T-helper 22 cell (primary cell): ENCODE measurements at places on chromosomes 5 and 9.

- DNase-seq, result no peak
Measured at GRCh38 chr5:57172466-57173318, 1.2 kb upstream of the GPBP1 start.

DNA sequence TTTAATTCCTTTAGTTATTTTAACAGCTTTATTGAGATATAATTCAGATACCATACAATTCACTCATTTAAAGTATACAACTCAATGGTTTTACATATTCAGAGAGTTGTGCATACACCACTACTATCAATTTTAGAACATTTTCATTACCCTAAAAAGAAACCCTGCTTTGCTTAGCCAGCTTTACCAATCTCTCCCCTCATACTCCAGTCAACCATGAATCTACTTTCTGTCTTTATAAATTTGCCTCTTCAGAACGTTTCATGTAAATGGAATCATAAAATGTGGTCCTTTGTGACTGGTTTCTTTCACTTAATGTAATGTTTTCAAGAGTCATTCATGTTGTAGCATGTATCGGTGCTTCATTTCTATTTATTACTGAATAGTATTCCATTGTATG lies 24.9 kb downstream of the NIM1K start:
- DNase-seq, result no peak

GRCh38 chr5:33761139-33761538 lies 130.7 kb downstream of the ADAMTS12 start:
- no peak for DNase-seq

DNA sequence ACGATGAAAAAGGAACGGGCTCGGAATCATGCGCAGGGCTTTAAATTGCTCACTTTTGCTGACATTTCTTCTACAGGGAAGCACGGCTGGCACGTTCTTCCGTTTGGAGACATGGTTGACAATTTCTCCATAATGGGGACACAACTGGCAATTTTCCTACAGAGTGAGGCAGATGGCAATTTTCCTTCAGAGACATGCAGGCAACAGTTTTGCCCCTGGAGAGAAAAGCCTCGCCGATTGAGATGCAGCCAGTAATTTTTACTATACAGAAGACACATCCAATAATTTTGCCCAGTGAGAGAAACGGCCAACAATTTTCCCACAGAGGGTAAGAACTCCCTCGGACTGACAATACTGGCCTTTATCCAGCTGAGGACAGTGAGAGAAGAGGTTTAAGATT lies 90.9 kb upstream of the GPR151 start:
- no peak for DNase-seq

DNA sequence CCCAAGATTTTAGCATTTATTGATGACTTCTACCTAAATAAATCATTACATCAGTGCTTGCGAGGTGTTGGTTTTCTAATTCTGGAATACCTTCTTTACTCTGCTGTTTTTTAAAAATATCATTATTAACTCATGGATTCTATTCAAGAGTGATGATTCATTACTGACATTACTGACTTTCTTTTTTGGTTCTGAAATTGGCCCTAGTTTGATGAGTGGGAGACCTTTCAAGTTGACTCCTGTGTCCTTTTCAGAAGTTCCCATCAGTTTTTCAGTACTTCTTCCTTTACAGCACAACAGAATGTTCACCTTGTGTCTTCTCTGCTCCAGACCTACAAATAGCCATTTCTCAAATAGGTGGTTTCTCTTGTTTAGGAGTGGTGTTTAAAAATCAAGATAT lies 114.1 kb downstream of the PCSK5 start:
- no peak for DNase-seq

DNA sequence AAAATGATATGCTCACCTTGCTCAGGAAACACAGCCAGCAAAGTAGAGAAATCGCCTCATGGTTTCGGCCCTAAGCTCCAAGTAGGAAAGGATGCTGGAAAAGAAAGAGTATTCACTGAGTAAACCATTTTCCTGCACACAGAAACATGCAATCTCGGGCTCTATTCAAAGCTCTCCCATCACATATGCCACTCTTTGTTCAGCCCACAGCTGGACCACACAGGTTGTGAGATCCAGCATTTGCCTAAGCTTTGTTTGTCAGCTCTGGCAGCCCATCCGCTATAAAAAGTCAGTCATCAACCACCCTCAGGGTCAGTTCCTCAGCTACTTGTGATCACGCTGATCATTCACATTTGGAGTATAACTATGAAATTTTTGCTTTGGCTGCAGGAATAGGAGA lies 96.5 kb upstream of the SMARCA2 start:
- DNase-seq, result no peak
